ENCODE measurements at places on chromosomes 13 and 19.

- no peak for DNase-seq
These were observed 15.8 kb downstream of the MICOS13 start for GRCh38 chr19:5664515-5664914.

- no peak for DNase-seq
These were observed 121.4 kb downstream of the ENOX1 start for GRCh38 chr13:43665388-43665787.

DNA sequence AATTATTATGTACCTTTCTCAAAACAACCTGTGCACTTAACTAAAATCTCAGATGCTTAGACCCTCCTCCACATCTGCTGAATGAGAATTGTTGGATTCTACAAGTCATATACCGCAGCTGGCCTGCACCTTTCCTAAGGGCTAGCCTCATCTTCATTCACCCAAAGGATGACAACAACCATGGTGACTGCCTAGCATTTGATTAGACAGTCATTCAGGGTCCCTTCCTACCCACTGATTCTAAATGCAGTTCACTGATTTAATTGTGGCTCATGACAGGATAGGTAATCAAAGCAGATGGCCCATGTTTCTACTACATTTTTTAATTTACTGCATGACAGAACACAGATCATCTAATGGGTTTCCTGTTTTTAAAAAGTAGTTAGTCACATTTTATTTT, 551.9 kb upstream of the SLC10A2 start:
- no peak for DNase-seq

GRCh38 chr13:51581148-51581820, 3.0 kb upstream of the WDFY2 start:
- no peak for DNase-seq

DNA sequence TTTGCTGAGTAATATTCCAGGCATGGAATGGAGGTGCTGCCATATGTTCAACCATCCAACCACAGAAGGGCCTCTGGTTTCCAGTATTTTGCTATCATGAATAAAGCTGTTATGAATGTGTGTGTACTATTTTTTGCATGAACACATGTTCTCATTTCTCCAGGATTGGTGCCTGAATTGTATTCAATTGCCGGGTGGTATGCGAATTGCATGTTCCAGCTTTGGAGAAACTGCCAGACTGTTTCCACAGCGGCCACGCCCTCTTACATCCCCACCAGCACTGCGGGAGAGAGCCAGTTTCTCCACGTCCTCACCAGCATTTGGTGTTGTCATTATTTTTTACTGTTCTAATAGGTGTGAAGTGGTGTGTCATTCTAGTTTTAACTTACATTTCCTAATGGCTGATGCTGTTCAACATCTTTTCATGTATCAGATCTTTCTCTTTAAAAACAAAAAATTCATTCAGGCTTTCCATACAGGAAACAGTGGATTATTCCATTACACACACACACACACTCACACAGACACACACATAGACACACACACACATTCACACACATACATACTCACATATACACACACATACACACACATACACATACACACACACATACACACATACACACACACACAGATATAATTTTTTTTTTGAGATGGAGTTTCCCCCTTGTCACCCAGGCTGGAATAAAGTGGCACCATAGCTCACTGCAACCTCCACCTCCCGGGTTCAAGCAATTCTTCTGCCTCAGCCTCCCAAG, 154.1 kb downstream of the PTPRS start:
- DNase-seq, result no peak

- DNase-seq, result no peak
These were observed at the start of gene MAST1 for GRCh38 chr19:12838182-12838885. TSS of gene MAST1 (plus strand) at chr19:12838515. CDS start at chr19:12838573, 58 bp downstream.

GRCh38 chr19:18478545-18479311, 40.8 kb upstream of the ISYNA1 start:
- DNase-seq, result peak; percentile 35

DNA sequence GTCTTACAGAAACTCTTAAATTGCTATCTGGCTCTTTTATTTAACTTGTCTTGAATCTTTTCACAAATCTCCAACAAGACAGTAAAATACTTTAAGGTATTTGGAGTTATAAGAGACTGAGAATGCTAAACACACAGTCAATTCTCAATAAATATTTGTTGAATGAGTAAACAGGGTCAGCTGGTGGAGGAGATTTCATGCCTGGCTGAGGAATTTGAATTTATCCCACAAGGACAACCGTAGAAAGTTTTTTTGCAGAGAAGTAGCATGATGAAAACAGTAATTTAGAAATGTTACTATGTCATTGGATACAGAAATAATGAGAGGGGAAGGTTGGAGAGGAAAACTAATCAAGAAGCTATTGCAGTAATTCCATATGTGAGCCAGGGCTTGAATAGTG, 1223.7 kb downstream of the PCDH17 start:
- no peak for DNase-seq

DNA sequence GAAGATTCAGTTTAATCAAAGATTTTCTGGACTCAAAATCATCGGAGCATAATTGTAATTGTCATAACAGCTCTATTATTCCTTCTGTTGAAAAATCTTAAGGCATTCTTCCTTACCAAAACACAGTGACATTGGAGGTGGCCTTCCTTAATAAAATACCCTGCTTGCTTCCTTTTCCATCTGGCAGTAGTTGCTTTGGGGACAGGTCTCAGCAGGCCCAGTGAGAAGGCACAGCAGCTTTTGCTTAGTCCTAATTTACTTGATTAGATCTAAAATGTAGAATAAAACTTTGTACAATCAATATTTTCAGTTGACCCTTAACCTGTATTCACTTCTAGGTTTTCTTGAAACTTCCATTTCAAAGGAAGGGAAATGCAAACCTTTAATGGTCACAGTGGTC, 471.6 kb downstream of the PCDH20 start:
- DNase-seq, result no peak

DNA sequence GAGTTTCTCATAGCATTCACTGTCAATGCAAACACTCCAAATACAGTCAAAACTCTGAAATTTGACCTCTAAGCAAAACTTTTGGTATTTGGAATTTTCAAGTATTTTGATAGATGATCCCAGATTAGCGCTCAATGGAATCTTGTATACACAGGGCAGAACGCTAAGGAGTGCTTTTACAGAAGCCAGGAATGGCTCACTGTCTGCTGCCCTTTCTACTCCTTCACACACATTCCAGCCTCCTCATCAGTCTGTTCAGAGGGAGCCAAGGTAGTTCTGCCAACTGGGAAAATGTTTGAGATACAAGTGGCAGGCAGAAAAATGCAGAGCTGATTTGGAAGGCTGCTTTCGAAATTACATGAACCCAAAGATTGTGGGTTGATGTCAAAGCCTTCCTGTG, 4.4 kb upstream of the STARD13 start:
- DNase-seq, result no peak

DNA sequence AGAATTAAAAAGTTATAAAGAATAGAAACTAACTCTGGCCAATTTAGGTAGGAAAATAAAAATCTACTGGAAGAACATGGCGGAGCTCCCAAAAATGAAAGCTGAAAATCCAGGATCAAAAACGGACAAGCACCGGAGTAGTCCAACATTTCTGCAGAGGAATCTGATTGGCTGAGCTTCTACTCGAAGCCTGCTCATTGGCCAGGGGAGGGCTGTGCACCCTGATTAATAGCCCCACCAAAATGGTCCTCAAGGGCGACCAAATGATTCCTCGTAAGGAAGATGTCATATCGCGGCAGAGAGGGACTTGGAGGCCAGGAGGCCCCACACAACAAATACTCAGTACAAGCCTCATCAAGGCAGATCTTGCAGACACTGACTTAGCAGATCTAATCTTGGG, 900.7 kb downstream of the UQCRFS1 start:
- DNase-seq, result no peak

DNA sequence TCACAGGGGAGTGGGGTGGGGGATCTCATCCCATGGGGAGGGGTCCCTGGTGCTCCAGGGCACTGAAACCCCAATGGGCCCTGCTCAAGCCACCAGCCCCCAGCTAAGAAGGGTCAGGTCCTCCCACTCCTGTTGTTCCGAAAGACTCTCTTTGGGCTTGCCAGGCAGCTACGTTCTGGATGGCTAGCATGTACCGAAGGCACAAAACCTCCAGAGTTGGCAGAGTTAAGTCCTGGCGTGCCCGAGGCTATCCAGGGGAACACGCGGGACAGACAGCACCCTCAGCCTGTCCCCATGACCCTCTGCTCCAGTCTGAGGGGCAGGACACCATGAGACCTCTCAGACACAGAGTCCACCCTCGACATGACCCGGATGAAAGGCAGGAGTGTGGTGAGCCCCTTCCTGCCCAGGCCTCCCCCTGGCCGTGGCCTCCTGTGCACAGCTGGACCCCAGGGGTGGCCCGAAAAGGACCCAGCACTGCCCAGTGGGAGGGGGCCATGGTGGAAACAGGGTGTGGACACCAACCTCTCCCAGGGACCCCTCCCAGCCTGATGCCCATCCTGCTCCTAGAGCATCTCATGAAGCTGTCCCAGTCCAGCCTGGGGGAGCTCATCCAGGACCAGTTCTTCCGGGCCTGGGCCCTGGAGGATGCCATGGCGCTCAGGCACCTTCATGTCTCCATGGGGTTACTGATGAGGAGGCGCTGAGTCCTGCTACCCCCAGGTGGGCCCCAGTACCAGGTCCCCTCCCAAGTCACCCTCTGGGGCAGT, 53.0 kb upstream of the TPM4 start:
- DNase-seq, result no peak

DNA sequence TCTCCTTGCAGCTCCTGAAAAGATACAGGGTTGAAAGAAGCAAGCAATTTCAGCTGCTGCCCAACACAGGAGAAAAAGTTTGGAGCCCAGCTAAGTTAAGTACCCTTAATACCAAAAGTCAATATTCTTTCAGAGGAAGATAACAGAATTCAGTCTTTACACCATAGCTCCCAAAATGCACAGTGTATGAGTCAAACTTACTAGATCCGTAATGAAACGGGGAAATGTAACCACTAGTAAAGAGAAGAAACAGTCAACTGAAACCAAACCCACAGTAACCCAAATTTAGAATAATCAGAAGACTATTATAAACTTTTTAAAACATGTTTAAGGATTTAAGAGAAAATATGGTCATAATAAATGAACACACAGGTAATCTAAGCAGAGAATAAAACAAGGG, 45.2 kb downstream of the SUCLA2 start:
- DNase-seq, result no peak

GRCh38 chr13:105048677-105049076, 1486.8 kb downstream of the EFNB2 start:
- DNase-seq, result no peak

DNA sequence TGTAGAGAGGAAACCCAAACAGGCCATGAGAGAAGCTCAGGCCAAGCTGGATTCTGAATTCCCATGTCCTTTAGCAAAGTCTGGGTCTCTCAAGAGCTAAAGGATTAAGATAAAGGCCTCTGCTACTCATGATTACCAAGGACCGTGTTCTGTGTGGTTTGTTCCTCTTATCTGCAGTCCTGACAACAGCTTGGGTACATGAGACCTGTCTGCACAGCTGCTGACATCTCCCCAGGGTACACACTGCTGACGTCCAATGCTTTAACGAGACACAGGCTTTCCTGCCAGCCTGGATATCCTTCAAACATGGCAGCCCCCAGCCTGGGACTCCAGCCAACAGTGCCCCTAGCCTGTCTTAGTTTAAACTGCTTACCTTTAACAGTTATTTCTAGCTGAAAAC, 211.0 kb downstream of the SLC7A1 start:
- DNase-seq, result no peak

DNA sequence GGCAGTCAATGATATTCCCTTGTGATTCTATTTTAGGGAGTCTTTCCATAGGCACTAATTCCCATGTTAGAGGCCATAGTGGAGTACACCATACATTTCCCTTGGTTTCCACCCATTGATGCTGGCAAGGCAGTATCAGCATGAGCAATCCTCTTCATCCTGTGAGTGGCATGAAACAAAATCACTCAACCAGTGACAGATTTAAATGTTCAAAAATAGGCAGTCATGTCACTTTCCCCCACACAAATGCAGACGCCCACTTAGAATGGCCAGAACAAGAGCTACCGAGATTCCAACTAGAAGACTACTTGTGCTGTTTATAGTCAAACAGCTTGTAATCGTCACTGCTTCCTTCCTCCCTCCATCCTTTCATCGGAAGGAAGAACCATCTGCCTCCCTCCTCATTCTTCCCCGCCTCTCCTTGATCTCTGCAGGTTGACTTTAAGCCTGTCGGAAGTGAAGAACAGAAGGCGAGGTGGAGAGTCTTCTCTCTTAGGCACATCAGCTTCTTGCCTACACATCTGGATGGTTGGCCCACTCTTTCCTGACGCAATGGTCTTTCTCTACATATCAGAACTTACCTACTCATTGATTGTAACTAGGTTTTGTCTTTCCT, 22.6 kb downstream of the RASL11A start:
- DNase-seq, result no peak

GRCh38 chr19:3057275-3057714, 5.0 kb downstream of the TLE5 start:
- no peak for DNase-seq

DNA sequence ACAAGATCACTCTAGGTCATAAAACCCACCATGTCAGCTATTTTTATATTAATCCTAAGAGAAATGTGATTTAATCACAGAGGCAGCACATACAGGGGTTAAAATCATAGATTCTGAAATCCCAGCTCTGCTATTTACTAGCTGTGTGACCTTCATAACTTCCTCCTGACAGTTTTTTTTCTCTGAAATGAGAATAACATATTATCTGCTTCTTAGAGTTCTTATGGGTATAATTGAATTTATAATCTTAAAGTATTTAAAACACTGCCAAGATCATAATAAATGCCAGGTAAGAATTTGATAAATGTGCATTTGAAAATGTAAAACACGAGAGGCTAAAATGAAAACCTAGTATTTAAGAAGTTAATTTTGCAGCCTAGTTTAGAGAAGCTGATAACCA, 722.9 kb downstream of the SLITRK6 start:
- DNase-seq, result no peak

- no peak for DNase-seq
These were observed 1.4 kb upstream of the HPN start for GRCh38 chr19:35039881-35040825.

GRCh38 chr19:3773814-3774515, 1.9 kb upstream of the RAX2 start:
- DNase-seq, result no peak

DNA sequence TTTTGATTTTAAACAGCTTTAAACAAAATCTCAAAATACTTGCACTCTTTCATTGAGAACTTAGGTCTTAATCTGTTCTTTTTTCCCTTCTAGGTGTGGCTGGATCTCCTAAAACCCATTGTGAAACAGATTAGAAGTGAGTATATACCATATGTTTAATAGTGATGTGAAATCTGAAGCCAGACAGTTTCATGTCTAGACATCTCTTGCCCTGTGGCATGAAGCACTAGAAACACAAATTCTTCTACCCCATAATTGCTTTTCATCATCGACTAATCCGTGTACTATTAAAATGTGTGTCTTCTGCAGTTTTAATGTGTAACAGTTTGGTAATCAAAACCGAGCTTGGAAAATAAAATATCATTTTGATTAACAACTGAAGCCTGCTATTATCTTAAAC, 188.2 kb upstream of the RNF113B start:
- no peak for DNase-seq

- DNase-seq, result no peak
These were observed 3.2 kb downstream of the NFIC start for GRCh38 chr19:3369337-3370213.

GRCh38 chr13:64457976-64458375, 2772.2 kb downstream of the PCDH9 start:
- DNase-seq, result no peak
